Prostate gland (tissue), 2 donors: ENCODE measurements at places on chromosomes 11 and 22. TPM values are rescaled to one million over a fixed set of nuclear protein-coding genes. Genes with fewer than 3 reads are reported as not detected.

The IGLL5 gene
- total RNA-seq: not detected

GRCh38 chr11:73988227-73988626 is 5.6 kb upstream of the UCP2 start:
- no peak overlapping the region for H3K27ac ChIP-seq
- H3K27me3 ChIP-seq: no peaks in the 10 kb centered on the region
- H3K4me1 ChIP-seq: no peaks in the 10 kb centered on the region
- no peaks in the 10 kb centered on the region for H3K36me3 ChIP-seq

The VSIG10L2 gene
- 0.14 TPM for total RNA-seq

The SLC22A8 gene
- 0.11 TPM for total RNA-seq

DNA sequence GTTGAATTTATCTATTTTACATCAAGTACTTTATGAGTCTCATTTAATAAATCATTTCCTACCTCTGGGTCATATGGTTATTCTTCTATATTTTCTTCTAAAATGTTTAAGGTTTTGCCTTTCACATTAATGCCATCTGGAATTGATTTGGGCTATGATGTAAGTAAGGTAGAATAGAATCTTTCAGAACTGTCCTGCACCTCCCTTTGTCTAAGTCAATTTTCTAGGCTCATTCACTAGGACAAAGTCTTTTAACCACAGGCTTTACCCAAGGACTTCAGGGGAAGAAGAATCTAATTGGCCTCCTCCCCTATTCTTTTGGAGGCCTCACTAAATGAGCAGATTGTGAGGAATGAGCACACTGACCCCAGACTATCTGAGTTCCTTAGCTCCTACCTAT is 146.0 kb downstream of the BBOX1 start:
- no peaks in the 10 kb centered on the region for H3K36me3 ChIP-seq
- H3K4me3 ChIP-seq: no peak overlapping the region
- no peaks in the 10 kb centered on the region for H3K27me3 ChIP-seq
- no peak overlapping the region for H3K27ac ChIP-seq
- no peak for DNase-seq
